Activated naive CD8-positive, alpha-beta T cell treated with anti-CD3 and anti-CD28 coated beads, Interleukin-2, amount 50 U/mL, for 24 hours (primary cell): ENCODE measurements at places on chromosomes 4 and X.

GRCh38 chrX:17559728-17560379 is 177.4 kb upstream of the SCML1 start:
- DNase-seq = no peak

GRCh38 chr4:55758570-55758969 is 61.0 kb upstream of the EXOC1L start:
- no peak for DNase-seq

DNA sequence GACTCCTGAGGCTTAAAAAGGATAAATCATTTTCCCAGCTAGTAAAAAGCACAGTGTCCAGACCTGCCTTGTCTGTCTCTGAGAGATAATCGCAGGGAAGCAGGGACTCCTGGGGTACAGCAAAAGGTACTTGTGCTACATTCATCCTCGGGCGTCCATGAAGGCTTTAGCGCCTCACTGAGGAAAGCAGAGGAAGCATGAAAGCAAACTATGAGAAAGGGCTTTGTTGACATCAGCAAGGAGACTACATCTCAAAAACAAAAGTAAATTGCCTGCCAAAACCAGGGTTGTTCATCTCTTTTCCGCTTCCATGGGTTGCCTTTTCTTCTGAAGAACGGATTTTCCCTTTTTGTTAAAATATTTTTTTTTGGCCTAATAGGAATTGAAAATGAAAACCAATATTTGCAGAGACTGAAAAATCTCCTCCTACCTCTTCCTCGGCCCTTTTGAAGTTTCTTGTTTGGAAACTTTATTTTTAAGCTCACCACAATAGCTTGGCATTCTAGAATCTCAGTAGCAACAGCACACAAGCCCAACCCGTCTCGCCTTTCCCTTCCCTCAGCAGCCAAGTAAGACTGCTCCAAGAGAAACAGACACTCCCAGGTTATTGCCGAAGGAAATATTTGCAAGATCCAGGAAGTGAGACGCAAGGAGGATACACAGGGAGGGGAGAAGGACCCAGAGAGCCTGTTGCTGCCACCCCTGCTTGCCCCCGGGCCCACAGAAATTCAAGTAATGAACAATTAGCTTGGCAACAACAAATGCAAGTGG is 148.3 kb upstream of the DGKK start:
- DNase-seq = no peak

GRCh38 chr4:150217192-150217591 is 138.9 kb downstream of the DCLK2 start:
- DNase-seq = no peak

- no peak for DNase-seq
Observed at GRCh38 chrX:115624916-115625315, 63.9 kb downstream of the PLS3 start.

GRCh38 chrX:39848900-39849299 is 248.9 kb downstream of the BCOR start:
- no peak for DNase-seq

DNA sequence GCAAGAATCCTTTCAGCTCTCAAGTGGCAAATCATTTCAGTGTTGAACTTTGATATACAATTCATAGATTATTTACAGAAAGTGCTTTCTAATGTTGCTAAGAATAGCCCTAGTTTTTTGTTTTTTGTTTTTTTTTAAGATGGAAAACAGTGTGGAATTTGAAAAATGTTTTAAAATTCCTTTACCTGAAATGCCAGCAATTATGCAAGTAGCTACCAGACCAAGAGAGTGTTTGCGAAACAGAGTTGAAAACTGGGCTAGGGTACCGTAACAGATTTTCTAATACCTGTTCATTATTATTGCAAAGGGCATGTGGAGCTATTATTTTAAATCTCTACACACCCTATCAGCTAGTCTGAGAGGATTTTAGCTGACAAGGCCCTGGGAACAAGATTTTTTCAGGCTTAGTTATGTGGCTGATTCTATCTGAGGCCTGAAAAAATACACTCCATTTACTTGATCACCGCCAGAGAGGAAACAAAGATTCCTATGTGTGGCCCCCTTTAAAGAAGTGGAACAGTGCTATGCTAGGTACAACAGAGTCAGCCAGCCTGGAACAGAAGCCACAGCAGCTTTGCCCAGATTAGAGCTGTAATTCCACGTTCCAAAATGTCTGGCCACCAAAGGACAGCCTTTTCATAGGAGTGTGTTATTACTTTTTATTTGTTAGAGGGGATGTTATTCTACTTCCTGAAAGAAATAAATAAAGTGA is 46.9 kb upstream of the SLC39A8 start:
- DNase-seq = no peak

- DNase-seq = no peak
Observed at GRCh38 chr4:134627366-134627765, 425.8 kb upstream of the PABPC4L start.

DNA sequence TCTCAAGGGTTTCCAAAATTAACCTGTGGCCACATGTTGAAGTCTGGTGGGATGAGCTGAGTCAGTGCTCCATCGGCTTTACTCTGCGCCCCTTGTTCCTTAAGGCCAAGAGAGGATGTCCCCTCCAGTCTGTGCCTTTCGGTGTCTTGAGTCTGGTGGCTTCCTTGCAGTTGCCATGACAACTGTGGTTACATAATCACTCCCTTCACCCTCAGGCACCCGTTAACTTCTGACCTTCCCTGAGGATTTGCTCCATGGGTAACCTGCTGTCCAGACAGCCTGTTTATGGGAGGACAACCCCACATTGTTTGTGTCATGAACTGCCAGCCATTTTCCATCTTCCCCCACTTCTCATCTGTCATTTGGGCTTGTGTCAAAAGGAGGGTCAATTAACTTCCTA is 401.1 kb upstream of the LCORL start:
- DNase-seq = no peak

GRCh38 chr4:136651278-136651667 is 881.0 kb downstream of the PCDH18 start:
- DNase-seq = no peak

DNA sequence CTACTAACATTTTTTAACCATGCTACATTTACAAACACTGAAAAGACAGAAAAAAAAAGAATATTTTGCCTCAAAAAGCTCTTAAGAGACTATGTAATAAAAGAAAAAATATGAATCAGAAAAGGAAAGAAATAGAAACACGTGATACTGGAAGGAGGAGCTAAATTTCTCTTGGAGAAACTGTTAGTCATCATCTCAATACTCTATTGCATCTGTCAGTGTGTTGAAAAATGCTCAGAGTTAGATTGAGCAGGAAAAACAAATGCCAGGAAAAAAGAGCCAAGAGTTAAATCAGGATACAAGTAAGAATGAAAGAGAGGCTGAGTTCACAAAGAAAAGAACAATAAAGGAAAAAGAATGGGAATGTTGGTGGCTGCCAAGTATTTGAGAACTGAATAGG is 2.6 kb downstream of the RAB28 start:
- DNase-seq = no peak

- DNase-seq = no peak
Observed at GRCh38 chr4:52052475-52052780, 1.3 kb downstream of the SPATA18 start.

DNA sequence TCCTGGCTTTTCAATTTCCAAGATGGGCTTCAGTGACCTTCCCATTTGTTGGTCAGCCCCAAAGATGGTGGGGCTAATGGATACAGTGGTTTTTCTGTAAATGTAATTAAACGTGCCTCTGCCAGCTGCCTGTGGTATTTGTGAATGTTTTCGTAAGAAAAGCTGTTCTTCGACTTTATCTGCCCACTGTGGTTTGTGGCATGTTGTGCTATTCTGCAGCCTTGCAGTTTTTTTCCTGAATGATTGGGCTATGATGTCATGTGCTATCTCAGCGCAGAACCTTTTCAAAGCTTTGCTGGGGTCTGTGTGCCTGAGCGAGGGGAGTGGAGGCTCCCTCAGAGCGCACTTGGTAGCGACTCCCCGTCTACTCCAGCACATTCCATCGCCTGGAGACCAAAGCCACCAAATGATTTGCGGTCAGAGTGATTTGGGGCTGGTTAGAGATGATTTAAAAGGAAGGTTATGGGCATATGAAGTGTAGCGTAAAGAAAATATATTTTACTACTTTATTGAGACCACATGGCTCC is 137.5 kb downstream of the PALLD start:
- DNase-seq = no peak

- DNase-seq = peak; percentile 74
Observed at GRCh38 chr4:148056879-148057278, 325.0 kb downstream of the ARHGAP10 start.

- DNase-seq = no peak
Observed at GRCh38 chrX:120090208-120090607, 12.7 kb upstream of the RHOXF2B start.

DNA sequence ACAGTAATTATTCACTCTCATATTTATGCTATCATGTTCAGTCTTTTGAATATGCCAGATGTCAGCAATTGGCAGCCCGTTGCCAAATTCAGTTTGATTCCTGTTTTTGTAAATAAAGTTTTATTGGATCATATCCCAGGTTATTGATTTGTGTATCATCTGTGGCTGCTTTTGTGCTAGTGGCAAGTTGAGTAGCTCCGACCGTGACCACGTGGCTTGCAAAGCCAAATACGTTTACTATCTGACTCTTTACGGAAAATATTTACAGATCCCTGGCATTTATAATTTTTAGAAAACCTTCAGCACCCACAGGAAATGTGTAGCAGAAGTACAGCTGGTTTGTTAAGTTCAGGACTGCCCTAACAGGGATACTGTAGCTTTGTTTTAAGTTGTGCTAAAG is 67.4 kb downstream of the VCX2 start:
- no peak for DNase-seq

GRCh38 chrX:129736491-129736890 is 2.3 kb upstream of the XPNPEP2 start:
- no peak for DNase-seq

- no peak for DNase-seq
Observed at GRCh38 chr4:16194214-16194613, 32.1 kb downstream of the TAPT1 start.

GRCh38 chrX:3293251-3293650 is 53.2 kb downstream of the MXRA5 start:
- no peak for DNase-seq

DNA sequence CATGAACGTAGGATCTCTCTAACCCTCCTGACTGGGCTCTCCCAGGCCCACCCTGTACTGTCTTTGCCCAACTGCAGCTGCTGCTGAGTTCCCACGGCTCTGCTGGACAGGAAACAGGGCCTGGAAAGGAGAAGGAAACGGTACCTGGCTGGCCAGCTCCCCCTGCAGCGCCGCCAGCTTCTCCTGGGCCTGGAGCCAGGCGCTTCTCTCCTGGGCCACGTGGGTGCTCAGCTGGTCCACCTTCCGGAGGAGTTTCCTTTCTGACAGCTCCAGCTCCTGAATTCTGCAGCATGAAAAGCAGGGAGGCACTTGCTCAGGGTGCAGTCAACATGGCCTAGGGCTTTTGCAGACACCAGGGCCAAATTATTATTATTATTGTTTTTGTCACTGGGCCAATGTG is 6.5 kb downstream of the C4orf50 start:
- no peak for DNase-seq

- peak; percentile 33 for DNase-seq
Observed at GRCh38 chr4:25861951-25862410, 807 bp downstream of the SEL1L3 start.

- no peak for DNase-seq
Observed at GRCh38 chr4:142285222-142285583, 560.9 kb downstream of the INPP4B start.

DNA sequence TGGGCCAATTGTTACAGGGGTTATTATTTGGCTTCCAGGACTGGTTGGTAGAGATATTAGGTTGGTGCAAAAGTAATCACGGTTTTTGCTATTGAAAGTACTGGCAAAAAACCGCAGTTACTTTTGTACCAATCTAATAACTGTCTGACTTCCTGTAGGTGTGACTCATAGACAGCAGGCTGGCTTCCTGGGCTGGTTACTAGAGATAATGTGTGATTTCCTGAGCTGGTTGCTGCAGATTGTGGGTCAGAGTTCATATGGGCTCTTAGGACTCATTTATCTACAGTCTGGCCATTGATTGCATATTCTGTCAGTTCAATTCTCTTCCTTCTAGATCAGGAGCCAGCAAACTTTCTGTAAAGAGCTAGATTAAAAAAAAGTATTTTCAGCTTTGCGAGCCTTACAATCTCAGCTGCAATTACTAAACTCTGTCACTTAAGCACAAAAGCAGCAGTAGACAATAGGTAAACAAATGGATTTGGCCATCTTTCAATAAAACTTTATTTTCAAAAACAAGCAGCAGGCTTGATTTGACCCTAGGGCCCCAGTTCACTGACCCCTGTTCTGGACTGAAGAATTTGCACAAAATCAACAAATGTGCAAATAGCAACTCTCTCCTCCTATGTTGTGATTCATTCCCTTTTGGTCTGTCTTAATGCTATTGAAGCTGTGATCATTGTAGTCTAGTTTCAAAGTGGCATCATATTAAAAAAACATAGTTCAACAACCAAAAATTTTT is 50.8 kb upstream of the BOD1L1 start:
- no peak for DNase-seq

GRCh38 chr4:126715067-126715466 is 917.7 kb upstream of the INTU start:
- DNase-seq = no peak

DNA sequence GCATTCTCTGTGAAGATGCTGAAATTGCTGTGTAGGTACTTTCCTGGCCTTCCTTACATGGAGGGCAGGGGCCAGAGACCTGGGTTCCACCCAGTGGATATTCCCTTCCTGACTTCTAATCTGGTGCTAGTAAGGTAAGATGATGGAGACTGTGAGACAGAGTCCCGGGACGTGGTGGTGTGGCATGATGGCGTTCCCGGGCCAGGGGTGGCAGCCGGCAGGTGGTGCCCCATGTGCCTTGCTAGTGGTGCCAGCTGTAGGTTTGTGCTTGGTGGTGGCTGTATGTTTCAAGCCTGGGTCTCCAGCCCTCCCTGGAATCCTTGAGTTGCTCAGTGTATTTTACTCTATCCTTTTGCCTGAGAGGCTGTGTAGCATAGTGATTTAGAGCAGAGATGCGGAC is 10.9 kb downstream of the STOX2 start:
- DNase-seq = no peak

GRCh38 chr4:183468210-183469095 is 24.0 kb downstream of the CDKN2AIP start:
- DNase-seq = no peak
